ENCODE measurements at places on chromosomes 13 and 19. TPM values are rescaled to one million over a fixed set of nuclear protein-coding genes. Genes with fewer than 3 reads are reported as not detected.

- no peak for DNase-seq
Observed at GRCh38 chr19:39692166-39692565, 12.1 kb upstream of the LGALS14 start.

- no peak for DNase-seq
Observed at GRCh38 chr13:28581451-28581850, 77.5 kb upstream of the POMP start.

- no peak for DNase-seq
Observed at GRCh38 chr13:97274829-97275649, 52.9 kb downstream of the MBNL2 start.

GRCh38 chr19:44050740-44051649 is 841 bp upstream of the ZNF223 start:
- no peak for DNase-seq

DNA sequence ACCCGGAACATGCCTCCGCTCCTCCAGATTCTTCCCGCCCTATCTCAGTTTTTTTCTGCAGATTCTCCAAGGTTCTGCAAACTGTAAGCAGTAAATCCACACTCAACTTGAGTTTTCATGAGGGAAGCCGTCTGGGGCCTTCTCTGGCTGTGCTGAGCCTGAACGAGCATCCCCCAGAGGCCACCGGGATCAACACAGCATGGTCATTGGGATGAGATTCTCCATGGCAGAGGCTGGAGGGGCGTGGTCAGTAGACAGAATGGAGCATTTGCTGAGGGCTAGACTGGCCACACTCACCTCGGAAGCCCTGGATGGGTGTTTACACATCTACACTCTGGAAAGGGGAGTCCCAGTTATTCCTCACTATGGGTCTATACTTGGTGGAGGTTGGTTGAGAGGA is 2.3 kb upstream of the LILRA4 start:
- DNase-seq, result no peak

The GPC5 gene
- polyA plus RNA-seq, result 4.1 TPM

The TMEM190 gene
- polyA plus RNA-seq, result 0.40 TPM
